Activated T-cell treated with anti-CD3 and anti-CD28 coated beads, Interleukin-2, amount 50 U/mL, for 4 hours (primary cell): ENCODE measurements at places on chromosomes 4 and X. TPM values are rescaled to one million over a fixed set of nuclear protein-coding genes. Genes with fewer than 3 reads are reported as not detected.

Gene F9
- total RNA-seq = not detected

Gene GPRIN3
- total RNA-seq = 7.4 TPM

Gene ZNF157
- total RNA-seq = 0.73 TPM

Gene CTAG1A
- total RNA-seq = not detected

Gene CENPVL2
- total RNA-seq = not detected

Gene CFP
- 1.6 TPM for total RNA-seq

Gene SLC30A9
- 36.4 TPM for total RNA-seq

Gene STOX2
- not detected for total RNA-seq

Gene FNIP2
- 13.0 TPM for total RNA-seq

Gene PDHA1
- total RNA-seq = 237 TPM

Gene ADH1A
- total RNA-seq = not detected

Gene PHEX
- 4.7 TPM for total RNA-seq

Gene CRMP1
- total RNA-seq = not detected

Gene ERAS
- total RNA-seq = not detected

Gene SSX1
- total RNA-seq = not detected

Gene FREM3
- not detected for total RNA-seq

Gene HMX1
- not detected for total RNA-seq

Gene PSAPL1
- total RNA-seq = not detected

Gene SYN1
- total RNA-seq = 0.24 TPM

Gene TASL
- 0.98 TPM for total RNA-seq

Gene NMU
- total RNA-seq = 0.50 TPM

Gene NALF2
- total RNA-seq = 1.5 TPM

Gene PRKG2
- total RNA-seq = 0.32 TPM

Gene DUSP21
- not detected for total RNA-seq

Gene RPA4
- 0.52 TPM for total RNA-seq

Gene MAGEB17
- not detected for total RNA-seq

Gene FMR1NB
- total RNA-seq = not detected

Gene TMSB15A
- not detected for total RNA-seq

Gene DKK2
- total RNA-seq = not detected

Gene TMEM184C
- total RNA-seq = 29.1 TPM

Gene WDFY3
- 0.30 TPM for total RNA-seq

Gene TCEAL6
- total RNA-seq = not detected

Gene FAM9B
- total RNA-seq = not detected

Gene MTTP
- total RNA-seq = not detected

Gene PRR32
- total RNA-seq = not detected

Gene SGCB
- 9.0 TPM for total RNA-seq

Gene SLC49A3
- 0.48 TPM for total RNA-seq

Gene NUDT6
- total RNA-seq = 1.0 TPM

Gene CXCL10
- 52.3 TPM for total RNA-seq

Gene TRAPPC11
- 21.2 TPM for total RNA-seq

Gene NEUROG2
- not detected for total RNA-seq

Gene TCP11X2
- total RNA-seq = not detected

Gene CYTL1
- total RNA-seq = not detected

Gene MAGEA1
- not detected for total RNA-seq

Gene PDE5A
- 0.52 TPM for total RNA-seq

Gene PITX2
- not detected for total RNA-seq

Gene F8A1
- total RNA-seq = 44.3 TPM

Gene CORIN
- total RNA-seq = not detected

Gene MAGEC2
- not detected for total RNA-seq
